ENCODE measurements at places on chromosomes 1 and 21.

GRCh38 chr1:103274886-103275285 lies 166.6 kb upstream of the COL11A1 start:
- DNase-seq: no peak

- no peak for DNase-seq
Observed at GRCh38 chr1:202069662-202070061, 53.1 kb upstream of the GPR37L1 start.

DNA sequence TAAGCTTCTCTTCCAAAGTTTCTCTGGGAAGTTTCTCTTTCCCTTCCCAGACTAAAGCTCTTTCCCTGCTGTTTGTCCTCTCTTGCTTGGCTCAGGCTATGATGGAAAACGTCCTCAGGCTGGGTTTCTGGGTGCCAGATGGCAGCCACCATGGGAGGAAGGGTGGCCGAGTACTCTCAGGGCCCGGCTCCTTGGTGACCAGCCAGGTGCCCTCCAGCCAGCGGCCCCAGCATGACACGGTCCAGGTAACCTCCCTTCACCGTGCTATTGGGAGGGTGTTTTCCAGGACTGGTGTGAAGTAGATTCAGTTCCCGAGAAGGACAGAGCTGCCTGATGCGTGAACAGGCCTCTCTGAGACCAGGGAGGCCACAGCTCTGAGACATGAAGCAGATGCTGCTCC lies 60.3 kb downstream of the KIF26B start:
- DNase-seq: no peak

DNA sequence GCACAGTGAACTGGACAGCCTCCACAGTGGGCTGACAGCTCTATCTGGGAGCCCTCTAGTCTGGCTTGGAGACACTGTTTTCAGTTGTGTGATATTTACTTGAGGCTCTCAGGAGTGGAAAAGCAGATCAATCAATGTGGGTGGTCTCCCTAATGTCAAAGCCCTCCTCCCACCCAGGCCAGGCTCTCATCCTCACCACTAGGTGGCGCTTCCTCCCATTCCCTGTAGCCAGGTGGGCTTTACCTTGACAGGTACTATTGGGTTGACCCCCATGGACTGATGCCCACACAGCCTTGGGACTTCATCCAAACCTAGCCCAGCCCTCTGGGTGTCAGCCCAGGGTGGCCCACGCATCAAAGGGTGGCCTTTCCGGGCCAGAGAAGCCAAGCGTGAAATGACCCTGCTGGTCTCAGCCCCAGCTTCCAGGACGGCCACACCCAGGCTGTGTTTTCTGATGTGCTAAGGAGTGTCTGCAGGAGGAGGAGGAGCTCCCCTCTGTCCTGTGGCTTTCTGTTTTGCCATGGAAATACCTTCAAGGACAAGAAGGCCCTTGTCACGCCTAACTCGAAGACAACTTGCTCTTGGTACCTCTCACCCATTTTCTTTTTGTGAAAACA lies 54.0 kb downstream of the CLIC6 start:
- DNase-seq: no peak

DNA sequence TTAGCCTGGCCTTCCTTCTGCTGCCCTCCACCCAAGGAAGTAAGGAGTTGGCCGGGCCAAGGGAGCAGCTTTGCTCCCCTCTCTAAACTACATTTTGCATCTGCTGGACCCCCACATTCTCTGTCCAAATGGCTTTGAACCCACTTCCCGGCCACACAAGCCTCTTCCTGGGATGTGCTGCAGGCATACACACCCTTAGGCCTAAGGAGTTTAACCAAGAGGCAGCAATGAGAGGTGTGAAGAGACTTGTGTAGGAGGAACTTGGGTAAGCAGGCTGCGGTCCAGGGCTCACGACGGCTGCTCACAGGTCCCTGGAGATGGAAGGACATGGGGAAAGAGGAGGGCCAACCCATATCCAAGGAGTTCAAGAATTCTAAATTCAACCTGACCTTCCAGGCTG lies 196.7 kb upstream of the SGIP1 start:
- DNase-seq: no peak

DNA sequence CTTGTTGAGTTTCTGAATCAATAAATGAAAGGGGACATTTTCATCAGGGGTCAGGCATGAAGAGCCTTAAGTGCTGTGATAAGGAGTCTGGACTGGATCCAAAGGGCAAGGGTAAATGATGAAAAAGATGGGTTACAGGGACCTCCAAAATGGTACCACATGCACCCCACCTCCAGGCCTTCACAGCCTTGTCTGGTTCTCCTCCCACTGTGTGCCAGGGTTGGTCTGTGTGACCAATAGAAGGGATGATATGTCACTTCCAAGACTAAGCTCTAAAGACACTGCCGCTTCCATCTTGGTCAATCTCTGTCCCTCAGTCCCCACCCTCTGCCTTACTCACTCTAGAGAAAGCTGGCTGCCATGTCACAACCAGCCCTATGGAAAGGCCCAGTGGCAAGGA lies 140.6 kb downstream of the ZNF281 start:
- DNase-seq: no peak

GRCh38 chr1:94094469-94095111 lies 26.4 kb downstream of the ABCA4 start:
- no peak for DNase-seq

- DNase-seq: no peak
Observed at GRCh38 chr21:29650523-29651022, 289.2 kb downstream of the GRIK1 start.

GRCh38 chr1:15070145-15070748 lies 83.3 kb upstream of the TMEM51 start:
- no peak for DNase-seq

DNA sequence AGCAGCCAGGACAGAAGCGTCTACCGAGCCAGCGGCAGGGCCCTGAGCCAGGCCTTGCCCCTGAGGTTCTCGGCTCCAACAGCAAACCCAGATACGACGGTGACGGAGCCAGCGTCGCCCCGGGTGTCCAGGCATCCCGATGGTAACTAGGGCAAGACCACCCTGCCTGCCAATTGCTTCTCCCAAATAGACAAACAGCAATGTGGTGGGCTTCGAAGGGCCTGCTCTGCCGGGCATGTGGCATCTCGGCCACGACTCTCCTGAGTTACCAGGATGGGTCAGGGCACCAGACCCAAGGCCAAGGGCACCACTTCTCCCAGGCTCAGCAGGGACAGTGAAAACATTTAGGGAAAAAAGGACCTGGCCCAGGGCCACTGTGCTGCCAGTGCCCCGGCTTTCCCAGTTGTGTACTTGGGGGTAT lies 3.2 kb upstream of the ACTRT2 start:
- DNase-seq: no peak

DNA sequence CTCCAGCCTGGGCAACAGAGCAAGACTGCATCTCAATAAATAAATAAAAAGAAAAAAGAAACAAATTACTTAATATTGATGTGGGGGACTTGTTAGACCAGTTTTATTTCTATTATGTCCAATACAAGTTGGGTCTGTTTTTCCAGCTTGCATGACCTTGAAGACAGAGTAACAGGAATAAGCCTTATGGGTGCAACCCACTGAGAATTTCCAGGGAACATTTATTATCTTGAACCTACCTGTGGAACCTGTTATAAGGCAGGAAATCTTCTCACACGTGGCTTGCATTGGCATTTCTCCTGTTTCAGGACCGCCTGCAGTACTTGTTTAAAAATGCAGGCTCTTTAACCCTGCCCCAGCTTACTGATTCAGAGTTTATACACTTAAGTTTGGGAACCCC lies 64.0 kb downstream of the ZBTB17 start:
- DNase-seq: no peak

GRCh38 chr21:44492567-44493385 lies 37.5 kb downstream of the LRRC3 start:
- no peak for DNase-seq

- DNase-seq: no peak
Observed at GRCh38 chr1:174794861-174795260, 204.9 kb upstream of the CACYBP start.

- peak; percentile 70 for DNase-seq
Observed at GRCh38 chr1:11777658-11778322, 15.8 kb downstream of the C1orf167 start.

- DNase-seq: no peak
Observed at GRCh38 chr1:88892357-88892877, 1.1 kb upstream of the GTF2B start.

- no peak for DNase-seq
Observed at GRCh38 chr1:191629836-191630235, 528.4 kb upstream of the RGS18 start.

GRCh38 chr1:174445817-174446216 lies 1.9 kb upstream of the GPR52 start:
- no peak for DNase-seq

DNA sequence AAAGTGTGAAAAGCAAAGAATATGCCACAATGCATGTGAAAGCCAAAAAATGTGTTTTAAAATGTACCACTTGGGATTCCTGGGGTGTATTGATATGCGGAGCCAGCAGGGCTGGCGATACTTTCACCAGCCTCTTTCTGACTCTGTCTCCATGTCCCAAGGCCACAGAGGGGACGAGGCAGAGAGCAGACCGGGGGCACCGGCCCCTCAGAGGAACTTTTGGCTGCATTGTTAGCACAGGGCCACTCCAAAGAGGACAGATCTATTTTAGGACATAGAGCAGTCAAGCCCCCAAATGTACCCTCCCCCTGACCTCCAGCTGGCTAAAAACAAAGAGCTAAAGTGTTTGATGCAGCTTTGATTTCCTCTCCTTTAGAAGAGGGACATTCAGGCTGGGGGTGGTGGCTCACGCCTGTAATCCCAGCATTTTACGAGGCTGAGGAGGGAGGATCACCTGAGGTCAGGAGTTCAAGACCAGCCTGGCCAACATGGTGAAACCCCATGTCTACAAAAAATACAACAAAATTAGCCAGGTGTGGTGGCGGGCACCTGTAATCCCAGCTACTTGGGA lies 25.6 kb upstream of the ZNF436 start:
- no peak for DNase-seq

- no peak for DNase-seq
Observed at GRCh38 chr1:216604771-216605170, 118.5 kb downstream of the ESRRG start.

GRCh38 chr21:41258617-41259016 lies 58.0 kb upstream of the FAM3B start:
- DNase-seq: no peak

DNA sequence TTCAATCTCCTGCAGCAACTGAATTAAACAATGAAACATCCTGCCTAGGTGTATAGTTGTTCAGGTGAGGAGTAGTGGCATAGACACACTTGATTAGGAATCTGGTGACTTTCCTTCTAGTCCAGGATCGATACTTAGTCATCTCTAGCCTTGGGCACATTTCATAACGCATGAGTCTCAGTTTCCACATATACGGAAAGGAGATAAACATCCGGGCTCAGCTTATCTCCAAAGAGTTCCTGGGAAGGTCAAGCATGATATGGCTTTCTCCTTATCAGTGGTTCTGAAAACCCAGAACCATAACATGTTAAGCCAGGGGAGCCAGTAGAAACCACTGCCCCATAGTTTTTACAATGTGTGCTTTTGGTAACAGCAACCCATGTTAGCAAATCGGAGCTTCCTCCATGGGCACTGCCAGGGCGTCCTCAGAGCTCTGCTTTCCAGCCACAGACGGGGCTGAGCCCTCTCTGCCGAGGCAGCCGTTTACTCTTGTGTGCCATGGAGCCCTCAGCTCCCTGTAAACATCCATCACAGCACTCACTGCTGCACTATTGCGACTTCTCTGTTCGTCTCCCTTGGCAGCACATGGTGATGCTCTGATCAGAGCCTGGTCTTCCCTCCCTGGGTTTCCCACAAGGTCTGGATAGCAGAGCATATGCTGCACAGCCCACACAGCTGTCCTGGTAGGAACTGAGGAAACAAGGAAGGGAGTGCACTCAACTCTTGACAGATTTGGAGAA lies 34.6 kb downstream of the RUNX1 start:
- no peak for DNase-seq

- peak; percentile 96 for DNase-seq
Observed at GRCh38 chr21:29298348-29299045, at the start of gene BACH1. Gene BACH1, plus strand, starts transcription at chr21:29298922. Its CDS starts 22,359 bp downstream, at chr21:29321281.

GRCh38 chr1:236164273-236164672 lies 21.9 kb downstream of the GPR137B start:
- no peak for DNase-seq

Measured in liver (tissue), 10 donors.